ENCODE measurements at places on chromosomes 11 and 22. TPM values are rescaled to one million over a fixed set of nuclear protein-coding genes. Genes with fewer than 3 reads are reported as not detected.

SLC22A9 gene
- total RNA-seq: not detected

PTPRCAP gene
- total RNA-seq: 0.26 TPM

CDON gene
- total RNA-seq: 7.7 TPM

SCO2 gene
- 0.62 TPM for total RNA-seq

DBX1 gene
- total RNA-seq: not detected

CD151 gene
- total RNA-seq: 834 TPM

ZNF215 gene
- 4.0 TPM for total RNA-seq

RFPL3 gene
- total RNA-seq: not detected

KDM4E gene
- total RNA-seq: not detected

CALCA gene
- total RNA-seq: not detected

CD81 gene
- total RNA-seq: 254 TPM

CATSPER1 gene
- total RNA-seq: 0.19 TPM

MICAL3 gene
- 15.5 TPM for total RNA-seq

CCDC73 gene
- total RNA-seq: not detected

CEP126 gene
- total RNA-seq: 4.2 TPM

UBASH3B gene
- 24.2 TPM for total RNA-seq

CRYBA4 gene
- not detected for total RNA-seq

LGR4 gene
- total RNA-seq: 26.3 TPM

RASL10A gene
- not detected for total RNA-seq

IFITM10 gene
- 7.7 TPM for total RNA-seq

MMP8 gene
- total RNA-seq: not detected

SORL1 gene
- total RNA-seq: 2.0 TPM

YIF1A gene
- 143 TPM for total RNA-seq

CHST1 gene
- 1.2 TPM for total RNA-seq

FUT4 gene
- total RNA-seq: 4.8 TPM

OR5A2 gene
- total RNA-seq: not detected

PHRF1 gene
- total RNA-seq: 27.9 TPM

RGL4 gene
- total RNA-seq: not detected

SEPTIN5 gene
- 25.6 TPM for total RNA-seq

ZBTB16 gene
- total RNA-seq: 0.13 TPM

DDTL gene
- total RNA-seq: 0.92 TPM

HPX gene
- 1.4 TPM for total RNA-seq

BTG4 gene
- not detected for total RNA-seq

LIPT2 gene
- 1.6 TPM for total RNA-seq

UBQLN3 gene
- 0.13 TPM for total RNA-seq

INSC gene
- 1.6 TPM for total RNA-seq

POLR2L gene
- 431 TPM for total RNA-seq

YPEL1 gene
- 1.3 TPM for total RNA-seq

ZBTB3 gene
- total RNA-seq: 11.0 TPM

MYO7A gene
- total RNA-seq: 0.26 TPM

SEC14L6 gene
- 0.12 TPM for total RNA-seq

OR2AT4 gene
- not detected for total RNA-seq

SERHL2 gene
- total RNA-seq: 4.7 TPM

DNAJB7 gene
- total RNA-seq: not detected

MMP12 gene
- not detected for total RNA-seq

SLC6A5 gene
- total RNA-seq: not detected

FAM227A gene
- total RNA-seq: 1.1 TPM

TEAD1 gene
- total RNA-seq: 54.4 TPM

TSGA10IP gene
- 0.13 TPM for total RNA-seq

GLB1L3 gene
- total RNA-seq: not detected

PRR33 gene
- total RNA-seq: not detected

FOLR2 gene
- not detected for total RNA-seq

P2RX6 gene
- 1.4 TPM for total RNA-seq

C11orf87 gene
- total RNA-seq: under 0.01 TPM

VSIG2 gene
- 0.13 TPM for total RNA-seq

MB gene
- total RNA-seq: not detected

Measured in aortic smooth muscle cell (primary cell).